ENCODE measurements at places on chromosomes 5 and 9.

GRCh38 chr9:34654323-34655051 lies 2.5 kb downstream of the IL11RA start:
- DNase-seq: no peak

GRCh38 chr9:35859310-35859989 lies 10.8 kb downstream of the OR13J1 start:
- no peak for DNase-seq

GRCh38 chr5:127562252-127562651 lies 44.8 kb downstream of the PRRC1 start:
- no peak for DNase-seq

GRCh38 chr9:133869674-133870405 lies 122.3 kb downstream of the VAV2 start:
- DNase-seq: peak; percentile 4

- DNase-seq: no peak
These were observed 1787.7 kb downstream of the EFNA5 start for GRCh38 chr5:105882956-105883481.

DNA sequence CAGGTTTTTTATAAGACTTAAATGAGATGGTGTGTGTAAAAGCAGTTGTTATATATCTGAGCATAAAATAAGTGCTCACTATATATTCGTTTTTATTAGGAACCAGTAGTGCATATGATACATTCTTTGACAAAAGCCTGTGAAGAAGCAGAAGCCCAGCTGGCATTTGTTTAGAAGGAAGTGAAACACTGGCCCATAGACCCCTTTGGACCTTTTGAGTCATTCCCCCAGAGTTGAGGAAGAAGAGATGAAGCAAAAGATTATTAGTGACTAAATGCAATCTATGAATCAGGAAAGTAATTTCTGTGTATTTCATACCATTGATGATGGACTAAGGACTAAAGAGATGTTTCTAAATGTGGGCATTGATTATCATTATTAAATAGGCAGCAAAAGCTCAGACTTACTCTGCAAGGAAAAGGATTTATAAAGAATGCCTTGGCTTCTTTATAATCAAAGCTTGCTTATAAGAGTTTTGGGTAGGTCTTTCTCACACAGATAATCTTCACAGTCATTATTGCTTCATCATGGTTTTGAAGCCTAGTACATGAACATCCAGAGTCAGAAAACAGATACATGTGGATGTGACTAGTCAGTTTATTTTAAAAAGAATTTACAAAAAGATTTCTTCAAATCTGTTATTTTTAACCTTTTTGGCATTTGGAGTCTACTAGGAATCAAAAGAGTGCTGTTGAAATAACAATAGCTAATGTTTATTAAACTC lies 16.9 kb upstream of the FER start:
- DNase-seq: no peak

GRCh38 chr5:163383754-163384153 lies 53.6 kb upstream of the CCNG1 start:
- DNase-seq: no peak

- DNase-seq: no peak
These were observed 280.7 kb upstream of the ZNF608 start for GRCh38 chr5:125026867-125027731.

GRCh38 chr5:169352901-169353300 lies 52.0 kb upstream of the SLIT3 start:
- DNase-seq: no peak

DNA sequence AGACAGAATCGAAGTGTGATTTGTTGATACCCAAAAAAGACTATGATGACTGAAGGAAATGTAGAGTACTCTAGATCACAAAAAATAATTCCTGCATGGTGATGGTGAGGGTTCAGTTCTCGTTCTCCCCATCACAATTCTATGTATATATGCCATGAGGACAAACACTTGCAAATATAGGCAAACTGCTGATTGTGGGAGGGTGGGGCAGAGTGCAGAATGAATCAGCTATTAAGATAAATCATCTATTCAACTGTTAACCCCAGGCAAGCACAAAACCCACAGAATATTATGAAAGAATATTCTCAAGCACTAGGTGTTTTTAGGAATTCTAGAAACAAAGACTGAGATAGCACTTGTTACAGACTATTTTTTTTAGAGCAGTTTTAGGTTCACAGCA lies 13.9 kb upstream of the UBLCP1 start:
- DNase-seq: no peak

DNA sequence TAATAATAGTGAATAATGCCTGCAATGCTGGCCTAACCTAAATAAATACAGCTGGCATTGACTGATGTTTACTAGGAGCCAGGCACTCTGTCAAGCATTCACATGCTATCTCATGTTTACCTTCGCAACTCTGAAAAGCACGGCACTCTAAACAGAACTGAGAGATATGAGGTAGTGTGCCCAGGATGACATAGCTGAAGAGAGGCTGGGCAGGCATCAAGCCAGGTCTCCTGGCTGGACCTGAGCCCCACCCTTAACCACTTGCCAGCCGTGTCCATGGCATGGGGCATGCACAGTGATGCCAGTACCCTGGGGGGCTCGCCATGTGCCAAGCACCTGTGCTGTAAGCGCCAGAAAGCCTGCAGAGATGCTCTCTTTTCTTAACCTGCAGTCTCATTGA lies 119.4 kb upstream of the MVB12B start:
- DNase-seq: no peak

DNA sequence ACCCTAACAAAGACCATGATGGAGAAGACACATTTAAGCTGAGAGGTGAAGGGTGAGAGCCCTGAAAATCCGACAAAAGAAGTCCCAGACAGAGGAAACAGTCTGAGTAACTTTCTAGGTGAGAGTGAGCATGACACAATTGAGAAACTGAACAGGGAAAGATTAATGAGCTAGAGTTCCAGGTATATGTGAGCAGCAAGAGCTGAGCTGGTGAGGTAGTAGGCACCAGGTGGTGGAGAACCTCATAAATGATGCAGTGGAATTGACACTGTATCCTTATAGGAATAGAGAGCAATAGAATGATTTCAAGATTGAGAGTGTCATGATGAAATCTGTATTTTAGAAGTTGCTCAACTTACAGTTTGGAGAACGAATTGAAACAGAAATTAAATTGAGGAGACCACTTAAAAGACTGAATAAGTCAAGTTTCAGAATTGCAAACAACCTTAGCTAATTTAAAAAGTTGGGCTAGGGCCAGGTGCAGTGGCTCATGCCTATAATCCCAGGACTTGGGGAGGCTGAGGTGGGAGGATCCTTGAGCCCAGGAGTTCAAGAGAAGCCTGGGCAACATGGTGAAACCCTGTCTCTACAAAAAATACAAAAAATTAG lies 89.8 kb downstream of the NREP start:
- no peak for DNase-seq

GRCh38 chr9:68720656-68721313 lies 15.7 kb downstream of the PIP5K1B start:
- no peak for DNase-seq

DNA sequence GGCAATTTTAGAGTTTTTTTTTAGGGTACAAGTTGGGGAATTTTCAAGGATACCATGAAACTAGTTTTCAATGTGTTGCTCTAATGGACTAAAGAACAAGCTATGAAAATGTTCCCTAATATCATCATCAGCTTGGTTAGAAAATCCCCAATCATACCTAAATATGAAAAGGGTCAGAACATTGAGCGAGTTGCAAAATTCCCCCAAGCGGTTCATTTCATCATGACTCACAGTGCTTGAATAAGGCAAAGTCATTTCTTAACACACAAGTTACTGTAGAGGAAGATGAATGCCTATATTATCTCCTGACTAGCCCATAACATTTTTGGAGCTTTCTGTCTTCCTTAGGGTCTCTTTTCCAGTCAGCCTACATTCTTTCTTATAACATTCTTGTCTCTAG lies 62.7 kb downstream of the ST8SIA4 start:
- DNase-seq: no peak

- DNase-seq: no peak
These were observed 572.1 kb upstream of the DMAC1 start for GRCh38 chr9:8371686-8372085.
